ENCODE measurements at places on chromosomes 3 and 15.

DNA sequence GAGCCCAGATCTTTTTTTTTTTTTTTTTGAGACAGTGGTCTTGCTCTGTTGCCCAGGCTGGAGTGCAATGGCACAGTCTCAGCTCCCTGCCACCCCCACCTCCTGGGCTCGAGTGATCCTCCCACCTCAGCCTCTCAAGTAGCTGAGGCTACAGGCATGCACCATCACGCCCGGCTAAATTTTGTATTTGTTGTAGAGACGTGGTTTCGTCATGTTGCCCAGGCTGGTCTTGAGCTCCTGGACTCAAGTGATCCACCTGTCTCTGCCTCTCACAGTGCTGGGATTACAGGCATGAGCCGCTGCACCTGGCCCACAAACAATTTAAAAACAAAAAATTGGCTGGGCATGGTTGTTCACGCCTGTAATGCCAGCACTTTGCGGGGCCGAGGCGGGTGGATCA, 22.6 kb upstream of the SLC6A6 start:
- no peak for DNase-seq

GRCh38 chr3:179133575-179133974, 14.6 kb upstream of the PIK3CA start:
- DNase-seq, result no peak

- no peak for DNase-seq
Observed at GRCh38 chr3:143283432-143284128, 164.0 kb downstream of the CHST2 start.

GRCh38 chr3:135944831-135945230, 20.7 kb upstream of the PPP2R3A start:
- DNase-seq, result no peak

- no peak for DNase-seq
Observed at GRCh38 chr3:184335291-184335660, 2.1 kb upstream of the FAM131A start.

DNA sequence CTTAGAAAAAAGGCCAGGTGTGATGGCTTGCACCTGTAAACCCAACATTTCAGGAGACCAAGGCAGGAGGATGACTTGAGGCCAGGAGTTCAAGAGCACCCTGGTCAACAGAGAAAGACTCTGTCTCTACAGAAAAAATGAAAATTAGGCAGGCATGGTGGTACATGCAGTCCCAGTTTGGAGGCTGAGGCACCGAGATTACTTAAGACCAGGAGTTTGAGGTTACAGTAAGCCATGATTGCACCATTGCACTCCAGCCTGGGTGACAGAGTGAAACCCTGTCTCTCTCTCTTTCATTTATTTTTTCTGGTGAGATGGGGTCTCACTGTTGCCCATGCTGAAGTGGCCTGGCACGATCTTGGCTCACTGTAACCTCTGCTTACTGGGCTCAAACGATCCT, 24.7 kb downstream of the IP6K1 start:
- no peak for DNase-seq

GRCh38 chr3:51682079-51682478, 11.0 kb downstream of the TEX264 start:
- DNase-seq, result peak; percentile 62

DNA sequence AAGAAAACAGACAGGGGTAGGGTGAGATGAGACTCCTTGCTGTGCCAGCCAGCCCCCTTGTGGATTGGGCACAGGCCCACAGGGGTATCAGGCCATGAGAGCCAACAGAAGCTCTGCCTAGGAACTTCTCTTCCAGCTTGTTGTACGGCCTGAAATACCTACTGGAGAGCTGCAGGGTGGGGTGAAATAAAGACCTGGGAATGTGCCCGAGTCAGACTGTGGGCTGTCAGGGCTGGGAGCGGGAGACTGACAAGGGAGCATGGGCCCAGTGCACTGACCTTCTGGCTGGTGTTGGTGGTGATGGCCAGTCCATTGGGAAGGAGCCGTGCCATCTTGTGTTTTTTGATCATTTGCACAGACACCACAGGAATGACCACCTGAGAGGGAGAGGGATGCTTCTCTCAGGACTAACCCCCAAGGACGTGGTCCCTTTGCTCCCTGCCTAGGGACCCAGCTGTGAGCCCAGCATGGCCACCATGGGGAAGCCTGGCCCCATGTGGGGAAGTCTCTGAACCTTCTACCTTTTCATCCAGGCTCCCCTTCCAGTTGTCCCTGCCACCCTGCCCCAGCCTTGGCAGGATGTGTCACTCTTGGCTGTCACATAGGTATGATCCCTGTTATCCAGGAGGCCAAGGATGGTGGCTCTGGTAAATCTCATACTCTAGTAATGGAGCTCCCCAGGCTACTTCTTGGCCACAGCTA, 30.7 kb downstream of the GRAMD2A start:
- DNase-seq, result no peak

DNA sequence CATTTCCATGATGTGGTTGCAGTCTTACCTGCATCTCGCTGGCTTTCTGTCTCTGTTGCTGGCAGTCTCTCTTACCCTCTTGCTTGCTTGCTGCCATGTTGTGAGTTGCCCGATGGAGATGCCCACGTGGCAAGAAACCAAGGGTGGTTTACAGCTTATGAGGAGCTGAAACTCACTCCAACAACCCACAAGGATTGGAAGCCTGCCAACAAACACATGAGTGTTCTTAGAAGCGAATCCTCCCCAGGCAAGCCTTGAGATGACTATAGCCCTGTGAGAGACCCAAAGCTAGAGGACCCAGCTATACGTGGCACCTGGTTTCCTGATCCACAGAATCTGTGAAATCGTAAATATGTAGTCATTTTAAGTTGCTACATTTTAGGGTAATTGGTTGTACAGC, 490.9 kb upstream of the ADAMTS9 start:
- no peak for DNase-seq

- no peak for DNase-seq
Observed at GRCh38 chr15:34154725-34155204, 52.9 kb downstream of the PGBD4 start.

DNA sequence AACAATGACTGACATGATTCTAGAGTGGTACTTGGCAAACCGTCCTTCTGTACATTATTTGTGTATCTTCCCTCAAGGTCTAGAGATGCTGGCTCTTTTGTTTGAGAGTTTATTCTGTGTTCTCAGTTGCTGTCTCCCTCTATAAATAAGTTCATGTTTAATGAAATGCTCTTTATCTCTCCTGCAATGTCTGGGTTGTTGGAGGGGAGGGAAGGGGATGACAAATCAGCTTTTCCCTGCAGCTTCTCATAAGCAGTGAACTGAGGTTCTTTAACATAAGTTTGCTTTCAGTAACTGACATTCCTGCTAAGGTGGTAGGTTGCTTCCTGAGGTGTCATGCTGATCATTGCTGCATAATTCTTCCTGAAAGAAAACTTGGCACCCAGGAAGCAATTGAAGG, 21.8 kb downstream of the ITPR1 start:
- no peak for DNase-seq

DNA sequence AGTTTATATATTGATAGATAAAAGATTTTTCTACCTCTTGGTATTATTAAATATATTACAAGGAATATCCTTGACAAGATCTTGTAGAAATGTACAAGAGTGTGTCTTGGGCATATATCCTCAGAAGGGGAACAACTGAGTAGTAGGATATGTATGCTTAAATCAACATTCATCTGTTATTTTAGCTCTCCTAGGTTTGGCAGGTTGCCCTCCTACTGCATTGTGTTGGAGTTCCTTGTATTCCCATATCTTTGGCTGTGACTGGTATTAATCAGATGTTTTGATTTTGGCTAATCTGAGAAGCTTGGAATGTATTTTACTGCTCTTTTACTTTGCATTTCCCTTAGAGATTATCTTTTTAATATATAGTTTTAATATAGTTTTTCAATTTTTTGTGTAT, 4.6 kb downstream of the MYRIP start:
- DNase-seq, result no peak

DNA sequence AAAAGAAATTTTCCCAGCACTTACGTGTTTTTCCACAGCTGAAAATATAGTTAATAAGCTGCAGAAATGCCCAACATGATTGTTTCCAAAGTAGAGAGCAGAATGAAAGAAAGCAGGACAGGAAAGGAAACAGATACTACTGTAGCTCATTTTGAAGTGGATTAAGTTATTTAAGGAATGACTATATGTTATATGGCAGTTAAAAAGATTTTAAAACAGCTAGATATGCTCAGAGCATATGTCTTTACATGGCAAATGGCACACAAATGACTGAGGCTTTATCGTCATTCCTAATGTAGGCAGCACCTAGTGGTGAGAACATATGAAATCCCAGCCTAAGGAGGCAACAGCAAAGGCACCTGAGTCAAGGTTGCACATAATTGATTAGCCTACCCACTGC, 106.6 kb upstream of the SEMA6D start:
- no peak for DNase-seq

GRCh38 chr15:95998935-95999334, 331.6 kb upstream of the NR2F2 start:
- no peak for DNase-seq

DNA sequence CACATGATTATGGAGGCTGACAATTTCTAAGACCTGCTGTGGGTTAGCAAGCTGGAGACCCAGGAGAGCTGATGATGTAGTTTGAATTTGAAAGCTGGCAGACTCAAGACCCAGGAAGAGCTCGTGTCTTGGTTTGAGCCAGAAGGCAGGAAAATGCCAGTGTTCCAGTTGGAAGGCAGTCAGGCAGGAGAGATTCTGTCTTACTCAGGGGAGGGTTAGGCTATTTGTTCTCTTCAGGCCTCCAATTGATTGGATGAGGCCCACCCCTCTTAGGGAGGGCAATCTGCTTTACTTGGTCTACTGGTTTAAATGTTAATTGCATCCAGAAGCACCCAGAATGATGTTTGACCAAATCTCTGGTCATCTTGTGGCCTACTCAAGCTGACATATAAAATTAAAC, 40.4 kb upstream of the IGF2BP2 start:
- no peak for DNase-seq

DNA sequence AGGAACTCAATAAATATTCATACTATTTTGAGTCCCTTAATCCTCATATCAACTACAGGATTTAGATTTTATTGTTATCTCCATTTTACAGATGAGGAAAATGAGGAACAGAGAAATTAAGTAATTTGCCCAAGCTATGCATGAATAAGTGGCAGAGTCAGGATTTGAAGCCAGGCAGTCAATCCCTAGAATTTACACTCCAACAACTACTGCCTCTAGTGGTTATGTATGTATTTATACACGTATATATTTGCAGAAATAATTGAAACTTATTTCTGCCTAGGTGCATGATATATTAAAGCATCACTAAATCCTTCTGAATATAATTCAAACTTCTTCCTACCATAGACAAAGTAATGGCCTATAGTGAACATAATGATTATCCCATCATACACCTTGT, 137.4 kb downstream of the SERPINI1 start:
- no peak for DNase-seq

Measured in putamen (tissue), 1 donor.